ENCODE measurements at places on chromosomes 2 and 18. TPM values are rescaled to one million over a fixed set of nuclear protein-coding genes. Genes with fewer than 3 reads are reported as not detected.

MERTK gene
- total RNA-seq, result 3.7 TPM

MC5R gene
- total RNA-seq, result not detected

SDC1 gene
- total RNA-seq, result not detected

FSIP2 gene
- total RNA-seq, result 0.10 TPM

SERPINB3 gene
- total RNA-seq, result not detected

TDRD15 gene
- 0.10 TPM for total RNA-seq

ITGB6 gene
- total RNA-seq, result not detected

CGREF1 gene
- 0.10 TPM for total RNA-seq

IL1F10 gene
- total RNA-seq, result not detected
